ENCODE measurements at places on chromosomes 16 and 17.

DNA sequence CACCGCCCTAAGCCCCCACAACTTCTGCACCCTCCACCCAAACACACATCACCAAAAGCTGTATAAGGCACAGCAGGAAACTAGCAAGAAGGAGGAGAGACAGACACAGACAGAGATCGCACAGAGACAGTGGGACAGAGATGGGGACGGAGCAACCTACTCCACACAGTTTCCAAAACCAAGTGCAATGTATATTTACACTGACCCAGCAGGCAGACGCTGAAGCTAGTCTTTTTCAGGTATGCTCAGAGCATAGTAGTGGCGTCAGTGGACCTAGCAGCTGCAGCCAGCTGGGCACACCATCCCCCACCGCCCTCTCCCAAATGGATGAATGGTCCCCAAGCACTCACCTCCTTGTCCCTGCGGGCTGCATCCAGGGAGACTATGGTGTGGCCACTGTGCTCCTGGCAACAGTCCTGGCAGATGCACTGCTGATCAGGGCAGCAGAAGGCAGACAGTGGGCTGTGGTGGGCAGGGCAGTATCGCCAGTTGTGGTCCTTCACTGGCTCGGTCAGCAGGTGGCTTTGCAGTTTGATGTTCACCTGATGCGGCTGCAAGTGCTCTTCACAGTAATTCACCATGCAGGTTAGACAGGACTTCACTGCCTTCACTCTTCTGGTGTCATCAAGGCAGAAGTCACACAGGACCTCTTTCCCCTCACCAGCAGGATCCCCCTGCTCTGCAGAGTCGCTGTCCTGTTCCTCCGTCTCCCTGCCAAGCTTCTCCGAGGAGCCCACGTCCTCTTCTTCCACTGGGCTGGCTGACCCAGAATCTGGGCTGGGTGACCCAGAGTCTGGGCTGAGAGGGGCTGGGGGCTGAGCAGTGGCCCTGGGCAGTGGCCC, 31.5 kb upstream of the FBXW10B start:
- DNase-seq, result no peak

DNA sequence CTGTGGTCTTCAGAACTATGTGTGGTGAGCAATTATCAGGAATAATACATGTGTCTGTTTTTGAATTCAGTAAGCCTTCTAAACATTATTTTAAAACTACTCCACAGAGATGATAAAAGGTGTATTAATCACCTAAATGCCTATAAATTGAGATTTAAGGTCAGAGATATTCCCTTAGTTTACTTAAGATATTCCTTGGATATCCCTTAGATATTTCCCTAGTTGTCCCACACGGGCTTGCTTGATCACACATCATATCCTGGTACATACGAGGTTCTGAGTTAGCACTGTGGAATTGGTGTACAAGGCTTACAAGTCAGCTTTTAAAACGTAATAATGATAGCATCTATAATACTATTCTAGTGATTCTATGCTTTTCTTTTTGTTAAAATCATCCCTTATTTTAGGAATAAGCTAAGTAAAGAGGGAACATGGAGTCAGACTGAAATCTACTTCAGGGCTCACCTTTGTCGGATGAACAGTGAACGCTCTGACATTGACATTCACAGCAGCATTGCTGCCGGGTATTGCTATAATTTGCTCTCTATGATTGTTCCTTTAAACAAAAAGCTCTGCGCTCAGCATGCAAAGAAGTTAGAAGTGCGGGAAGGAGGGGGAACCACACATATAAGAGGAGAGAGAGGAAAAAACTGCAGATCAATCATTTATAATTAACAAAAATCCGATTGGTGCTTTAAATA, 136.5 kb downstream of the SKAP1 start:
- no peak for DNase-seq

DNA sequence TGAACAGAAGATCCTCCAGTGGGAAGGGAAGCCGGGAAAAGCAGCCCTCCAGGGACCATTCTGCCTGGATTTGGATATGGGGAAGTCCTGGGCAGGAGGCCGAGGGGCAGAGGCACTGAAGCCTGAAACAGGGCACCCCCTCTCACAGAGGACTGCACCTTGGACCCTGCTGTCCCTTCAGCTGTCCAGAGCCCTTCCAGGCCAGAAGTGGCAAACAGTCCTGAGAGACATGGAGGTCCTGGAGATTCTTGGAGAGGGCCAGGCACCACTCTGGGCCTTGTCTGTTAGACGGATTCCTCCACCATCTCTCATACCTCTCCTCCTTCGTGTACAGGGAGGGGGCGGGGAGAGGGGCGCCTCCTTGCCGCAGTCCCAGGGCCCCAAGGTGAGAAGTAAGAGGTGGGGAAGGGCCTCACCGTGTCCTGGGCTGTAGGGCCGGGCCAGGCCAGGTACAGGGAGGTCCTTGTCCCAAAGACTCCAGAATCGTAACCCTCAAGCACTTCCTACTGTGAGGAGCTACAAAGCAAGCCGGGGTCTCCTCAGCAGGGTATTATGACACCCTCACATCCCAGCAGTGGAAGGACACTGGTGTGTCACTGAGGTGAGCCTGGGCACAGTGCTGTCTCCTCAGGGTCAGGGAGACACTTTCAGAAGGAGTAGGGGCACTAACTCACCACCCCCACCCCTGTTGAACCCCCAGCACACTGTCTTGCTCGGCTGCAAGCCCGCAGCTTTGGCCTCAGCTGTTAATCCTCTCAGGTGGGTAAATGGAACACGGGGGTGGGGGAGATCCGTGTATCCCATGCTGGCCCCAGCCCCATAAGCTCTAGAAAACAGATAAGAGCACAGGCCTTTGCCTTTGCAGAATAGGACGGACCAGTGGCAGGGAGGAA, 16.6 kb upstream of the TBX2 start:
- no peak for DNase-seq

DNA sequence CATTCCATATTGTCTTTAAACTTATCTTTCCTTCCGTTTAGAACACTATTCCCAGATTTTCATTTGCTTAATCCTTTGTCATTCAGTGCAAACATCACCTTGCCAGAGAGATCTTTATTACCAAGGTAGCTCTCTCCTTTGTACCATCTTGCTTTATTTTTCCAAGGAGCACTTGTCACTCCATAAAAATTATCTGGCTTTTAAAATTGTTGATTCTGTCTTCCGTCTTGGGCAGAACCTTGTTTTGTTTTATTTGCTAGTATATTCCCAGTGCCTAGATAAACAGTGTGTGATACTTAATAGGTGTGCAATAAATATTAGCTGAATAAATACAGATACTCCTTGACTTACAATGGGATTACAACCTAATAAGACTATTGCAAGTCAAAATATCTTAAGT, 327.7 kb downstream of the UTP18 start:
- DNase-seq, result no peak

DNA sequence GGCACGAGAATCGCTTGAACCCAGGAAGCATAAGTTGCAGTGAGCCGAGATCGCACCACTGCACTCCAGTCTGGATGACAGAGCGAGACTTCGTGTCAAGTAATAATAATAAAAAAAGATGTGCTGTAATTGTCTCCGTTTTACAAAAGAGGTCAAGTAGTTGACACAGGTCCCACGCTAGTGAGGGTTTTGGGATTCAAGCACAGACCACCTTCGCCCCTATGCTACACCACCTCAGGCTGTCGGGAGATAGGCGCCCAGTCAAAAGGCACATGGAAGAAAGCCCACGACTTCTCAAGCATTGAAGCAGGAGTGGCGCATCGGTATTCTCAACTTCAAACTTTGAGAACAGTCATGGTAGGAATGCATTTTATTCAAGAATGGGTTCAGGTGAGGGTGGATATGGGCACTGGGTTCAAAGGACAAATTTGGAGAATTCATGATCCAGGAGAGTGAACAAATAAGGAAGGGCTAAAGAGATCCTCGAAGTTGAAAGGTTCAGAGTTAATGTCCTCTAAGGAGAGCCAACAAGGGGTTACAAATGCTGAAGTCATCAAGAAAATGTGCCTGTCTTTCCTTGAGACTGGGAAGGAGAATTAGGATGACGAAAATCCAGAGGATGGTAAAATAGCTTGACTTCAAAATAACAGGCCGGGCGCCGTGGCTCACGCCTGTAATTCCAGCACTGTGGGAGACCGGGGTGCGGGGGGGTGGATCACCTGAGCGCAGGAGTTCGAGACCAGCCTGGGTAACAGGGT, 1.4 kb upstream of the AMZ2 start:
- no peak for DNase-seq

GRCh38 chr16:84937196-84938005, 73.9 kb downstream of the ZDHHC7 start:
- DNase-seq, result no peak
